ENCODE measurements at places on chromosomes 2 and 18.

GRCh38 chr2:156333951-156334495 is 1.5 kb upstream of the NR4A2 start:
- peak; percentile 46 for DNase-seq

GRCh38 chr2:226849349-226849748 is 13.5 kb downstream of the RHBDD1 start:
- no peak for DNase-seq

GRCh38 chr2:48886919-48887318 is 131.4 kb upstream of the LHCGR start:
- no peak for DNase-seq

DNA sequence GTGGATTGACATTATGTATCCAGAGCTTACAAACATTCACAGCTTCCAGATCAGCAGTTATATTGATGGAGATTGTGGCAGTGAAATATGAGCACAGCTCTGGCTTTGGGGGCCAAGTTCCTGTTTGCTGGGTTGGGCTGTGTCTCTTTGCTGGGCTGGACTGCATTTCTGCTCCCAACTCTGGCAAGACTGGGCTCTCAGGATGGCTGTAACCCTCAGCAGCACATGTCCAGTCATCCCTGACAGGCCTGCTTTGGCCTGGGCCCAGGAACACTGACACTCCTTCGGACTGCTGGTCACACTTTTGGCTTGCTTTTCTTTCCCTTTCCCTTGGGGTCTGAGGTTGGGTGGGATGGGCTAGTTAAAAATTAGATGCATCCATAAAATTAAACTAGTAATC is 17.9 kb upstream of the VPS4B start:
- no peak for DNase-seq

- DNase-seq, result no peak
These were observed 208.6 kb upstream of the HAAO start for GRCh38 chr2:43001055-43001378.

Measured in stimulated activated CD4-positive, alpha-beta T cell treated with anti-CD3 and anti-CD28 coated beads, Interleukin-1b, Interleukin-23, amount 100 ng/mL, for 4 hours (primary cell).